ENCODE measurements at places on chromosomes 4 and X. TPM values are rescaled to one million over a fixed set of nuclear protein-coding genes. Genes with fewer than 3 reads are reported as not detected.

Gene MAGEA4
- not detected for total RNA-seq

Gene PNMA3
- total RNA-seq = 2.3 TPM

Gene CYLC1
- not detected for total RNA-seq

Gene GPR50
- not detected for total RNA-seq

Gene PARM1
- total RNA-seq = 27.2 TPM

Gene WDR44
- total RNA-seq = 12.6 TPM

Gene ODAM
- 0.14 TPM for total RNA-seq

Gene AFF2
- 27.4 TPM for total RNA-seq

Gene F11
- total RNA-seq = not detected

Gene ZMAT1
- 5.1 TPM for total RNA-seq

Gene TMEM271
- 0.05 TPM for total RNA-seq

Gene PHEX
- 0.66 TPM for total RNA-seq

DNA sequence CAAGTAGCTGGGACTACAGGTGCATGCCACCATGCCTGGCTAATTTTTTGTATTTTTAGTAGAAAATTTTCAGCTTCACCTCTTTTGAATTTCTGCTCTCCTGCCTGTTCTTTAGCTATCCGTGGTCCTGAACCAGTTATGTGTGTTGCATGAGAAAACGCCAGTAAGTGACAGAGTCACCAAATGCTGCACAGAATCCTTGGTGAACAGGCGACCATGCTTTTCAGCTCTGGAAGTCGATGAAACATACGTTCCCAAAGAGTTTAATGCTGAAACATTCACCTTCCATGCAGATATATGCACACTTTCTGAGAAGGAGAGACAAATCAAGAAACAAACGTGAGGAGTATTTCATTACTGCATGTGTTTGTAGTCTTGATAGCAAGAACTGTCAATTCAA lies 13.9 kb downstream of the ALB start:
- peak; percentile 4 for DNase-seq

GRCh38 chrX:46582966-46583365 lies 9.4 kb downstream of the CHST7 start:
- no peak for DNase-seq

DNA sequence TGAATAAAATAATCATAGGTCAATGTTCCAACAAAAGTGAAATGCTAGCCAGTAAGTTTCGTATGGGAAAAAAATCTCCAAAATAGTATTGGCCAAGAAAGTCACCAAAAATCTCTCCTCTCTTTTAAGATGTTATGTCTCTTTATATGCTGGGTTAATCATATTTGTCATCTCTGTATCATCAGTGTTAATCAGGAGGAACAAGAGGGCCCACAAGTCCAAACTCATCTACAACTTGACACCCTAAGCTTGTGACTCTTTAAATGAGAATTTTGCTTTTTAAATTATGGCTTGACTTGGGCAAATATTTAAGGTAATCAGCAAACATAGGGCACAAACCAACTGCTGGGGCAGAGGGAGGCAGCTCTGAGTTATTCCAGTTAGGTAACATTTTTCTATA lies 75.5 kb downstream of the AMMECR1 start:
- DNase-seq = no peak

GRCh38 chr4:177427192-177427591 lies 15.0 kb downstream of the AGA start:
- no peak for DNase-seq

DNA sequence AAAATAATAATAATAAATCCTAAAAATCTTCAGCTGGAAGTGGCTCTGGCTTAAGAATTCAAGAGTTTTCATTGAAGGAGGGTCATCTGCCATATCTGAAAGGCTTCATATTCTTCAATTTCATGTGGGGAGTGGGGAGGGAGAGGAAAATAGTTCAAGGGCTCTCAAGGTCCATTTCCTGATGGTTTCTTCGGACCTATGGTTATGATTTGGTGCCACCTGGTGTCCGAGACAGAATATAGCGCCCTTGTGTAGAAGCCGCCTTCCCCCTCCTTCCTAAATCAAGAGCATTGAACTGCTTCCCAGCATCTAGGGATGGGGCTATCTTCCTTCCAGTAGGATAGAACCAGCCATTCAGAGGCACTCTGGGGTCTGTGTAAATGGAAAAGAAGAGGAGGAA lies 34.3 kb downstream of the NLGN3 start:
- peak; percentile 60 for DNase-seq

DNA sequence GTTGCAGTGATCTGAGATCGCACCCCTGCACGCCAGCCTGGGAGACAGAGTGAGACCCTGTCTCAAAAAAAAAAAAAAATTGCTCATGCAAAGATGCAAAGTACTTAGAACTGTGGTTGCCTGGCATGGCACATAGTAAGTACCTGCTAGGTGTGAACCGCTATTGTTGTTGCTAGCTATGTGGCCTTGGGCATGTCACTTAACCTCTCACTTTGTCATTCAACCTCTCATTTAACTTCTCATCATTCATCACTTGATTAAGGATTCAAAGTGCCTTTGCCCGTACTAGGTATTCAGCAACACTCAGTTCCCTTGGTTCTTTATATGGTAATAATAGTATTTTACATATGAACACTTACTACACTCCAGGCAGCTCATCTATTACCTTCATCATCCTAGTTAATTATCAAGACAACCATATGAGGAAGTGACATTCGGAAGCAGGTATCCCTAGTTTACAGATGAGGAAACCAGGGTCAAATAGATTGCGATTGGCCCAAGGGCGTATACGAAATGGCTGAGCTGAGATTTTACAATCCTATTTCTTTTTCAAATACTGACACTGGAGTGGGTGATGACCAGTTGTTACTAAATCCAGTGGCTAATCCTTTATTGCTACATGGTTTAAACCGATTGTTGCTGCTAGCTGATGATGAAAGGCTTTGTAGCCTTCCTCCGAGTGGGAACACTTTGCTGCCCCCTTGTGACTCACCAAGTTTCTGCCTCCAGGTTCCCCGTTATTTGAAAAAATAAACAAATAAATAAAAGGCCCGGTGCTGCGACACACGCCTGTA lies 28.8 kb upstream of the SOWAHD start:
- DNase-seq = peak; percentile 78

DNA sequence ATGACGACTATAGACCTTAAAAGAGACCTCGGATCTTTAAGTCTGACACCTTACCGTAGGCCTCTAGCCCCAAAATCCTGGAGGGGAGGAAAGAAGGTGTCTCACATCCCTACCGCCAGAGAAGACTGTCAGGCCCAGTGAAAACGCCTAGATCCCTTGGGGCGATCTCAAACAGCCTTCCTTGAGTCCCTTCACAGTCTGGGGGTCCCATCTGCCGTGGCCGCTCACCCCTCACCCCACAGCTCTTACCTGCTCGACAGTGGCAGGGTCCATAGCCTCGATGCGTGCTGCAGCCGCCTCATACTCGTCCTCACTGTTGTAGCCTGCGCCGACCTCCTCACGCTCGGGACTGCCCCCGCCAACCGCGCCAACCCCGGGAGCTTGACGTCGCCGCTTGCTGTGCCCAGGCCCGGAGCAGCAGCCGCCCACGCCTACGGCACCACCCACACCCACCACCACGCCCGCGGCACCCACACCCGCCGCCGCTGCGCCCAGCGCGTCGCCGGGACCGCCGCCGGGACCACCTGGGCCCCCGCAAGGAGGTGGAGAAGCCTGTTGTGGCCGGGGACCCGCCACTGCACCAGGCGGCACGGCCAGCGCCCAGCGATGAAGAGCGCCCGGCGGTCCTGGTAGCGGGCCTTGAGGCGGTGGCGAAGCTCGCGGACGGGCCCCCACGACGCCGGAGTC lies 536 bp downstream of the OTUD5 start:
- DNase-seq = no peak

- no peak for DNase-seq
Observed at GRCh38 chr4:34182306-34182705, 2062.0 kb downstream of the ARAP2 start.

- DNase-seq = no peak
Observed at GRCh38 chrX:78527818-78528217, 131.3 kb downstream of the RTL3 start.

DNA sequence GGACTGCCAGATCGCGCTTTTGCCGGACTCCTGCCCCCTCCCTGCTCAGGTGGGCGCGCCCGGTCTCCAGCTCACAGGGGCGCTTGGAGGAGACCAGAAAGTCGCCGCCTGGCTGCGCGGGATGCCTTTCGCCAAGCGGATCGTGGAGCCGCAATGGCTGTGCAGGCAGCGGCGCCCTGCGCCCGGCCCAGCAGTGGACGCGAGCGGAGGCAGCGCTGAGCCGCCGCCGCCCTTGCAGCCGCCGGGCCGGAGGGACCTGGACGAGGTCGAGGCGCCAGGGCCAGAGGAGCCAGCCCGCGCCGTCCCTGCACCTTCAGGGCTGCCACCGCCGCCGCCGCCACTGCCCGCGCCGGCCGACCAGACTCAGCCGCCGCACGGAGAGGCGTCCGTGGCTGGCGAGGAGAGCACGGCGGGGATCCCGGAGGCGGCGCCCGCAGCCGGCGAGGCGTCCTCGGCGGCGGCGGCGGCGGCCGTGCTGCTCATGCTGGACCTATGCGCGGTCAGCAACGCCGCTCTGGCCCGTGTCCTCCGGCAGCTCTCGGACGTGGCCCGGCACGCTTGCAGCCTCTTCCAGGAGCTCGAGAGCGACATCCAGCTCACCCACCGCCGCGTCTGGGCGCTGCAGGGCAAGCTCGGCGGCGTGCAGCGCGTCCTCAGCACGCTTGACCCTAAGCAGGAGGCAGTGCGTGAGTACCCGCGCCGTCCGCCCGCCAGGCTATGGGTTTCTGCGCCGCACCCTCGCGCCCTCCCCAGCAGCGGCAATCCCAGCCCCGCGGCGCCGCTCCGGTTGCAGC lies 834 bp downstream of the NHS start:
- DNase-seq = no peak

- DNase-seq = no peak
Observed at GRCh38 chr4:184544788-184545409, 70.5 kb upstream of the IRF2 start.

GRCh38 chr4:1126506-1126905 lies 13.1 kb upstream of the RNF212 start:
- DNase-seq = no peak

DNA sequence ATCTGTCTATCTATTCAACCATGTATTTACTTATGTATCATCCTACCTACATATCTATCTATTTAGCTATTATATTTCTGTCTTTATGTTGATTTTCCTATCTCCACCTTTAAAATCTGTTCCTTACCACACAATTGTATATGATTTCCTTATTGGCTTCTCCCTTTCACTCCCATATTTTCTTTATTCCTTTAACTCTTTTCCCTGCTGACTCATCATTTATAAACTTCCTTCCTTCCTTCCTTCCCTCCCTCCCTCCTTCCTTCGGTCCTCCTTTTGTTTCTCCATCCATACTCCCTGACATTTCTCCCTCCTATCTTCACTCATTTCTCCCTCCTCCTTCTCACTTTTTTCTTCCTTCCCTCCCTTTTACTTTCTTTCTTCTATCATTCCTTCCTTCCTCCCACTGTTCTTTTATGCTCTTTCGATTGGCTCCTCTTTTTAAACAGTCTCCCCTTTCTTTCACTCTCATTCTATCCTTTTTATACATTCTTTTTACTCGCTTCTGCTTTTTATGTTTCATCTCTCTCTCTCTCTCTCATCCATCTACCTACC lies 100.3 kb downstream of the RBMX2 start:
- no peak for DNase-seq

DNA sequence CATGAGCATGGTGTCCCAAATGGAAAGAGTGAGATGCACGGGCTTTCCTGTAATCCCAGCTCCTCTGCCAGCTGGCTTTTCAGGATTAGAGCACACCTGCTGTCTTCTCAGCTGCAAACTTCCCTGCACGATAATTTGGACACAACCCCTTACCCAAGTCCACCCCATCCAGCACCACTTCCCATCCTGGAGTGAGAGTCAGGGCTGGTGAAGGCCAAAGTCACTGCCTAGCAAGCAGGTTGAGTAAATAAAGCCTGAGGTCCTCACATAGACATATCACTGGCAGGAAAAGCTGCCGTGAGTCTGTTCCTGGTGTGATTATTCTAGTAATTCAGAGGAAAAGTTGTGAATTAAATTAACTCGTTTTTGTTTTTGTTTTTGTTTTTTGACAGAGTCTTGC lies 113.9 kb upstream of the MBNL3 start:
- DNase-seq = no peak

GRCh38 chr4:181536811-181537434 lies 706.3 kb upstream of the TENM3 start:
- DNase-seq = no peak

GRCh38 chrX:139543920-139544319 lies 13.4 kb downstream of the F9 start:
- no peak for DNase-seq

DNA sequence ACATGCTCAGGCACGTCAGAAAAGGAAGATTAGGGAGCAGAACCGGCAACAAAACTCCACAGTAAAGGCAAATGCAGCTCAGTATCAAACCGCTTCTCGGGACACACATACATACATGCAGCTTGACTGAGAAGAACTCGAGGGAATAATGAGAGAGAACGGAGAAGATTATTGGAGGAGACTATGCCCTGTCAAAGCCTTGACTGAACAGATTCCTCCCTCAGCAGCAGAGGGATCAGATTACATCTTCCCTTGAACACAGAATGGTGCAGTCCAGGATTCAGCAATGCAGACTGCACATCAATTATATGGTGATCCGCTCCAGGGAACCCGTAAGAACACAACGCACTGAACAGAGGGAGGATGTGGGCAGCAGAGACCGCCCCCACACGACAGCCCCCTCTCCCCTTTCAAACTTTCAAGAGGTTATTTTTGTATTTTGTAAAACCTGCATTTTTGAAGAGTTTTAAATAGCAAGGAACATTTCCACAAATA lies 183.2 kb downstream of the FBXW7 start:
- peak; percentile 79 for DNase-seq

- DNase-seq = no peak
Observed at GRCh38 chrX:118795528-118796280, 27.9 kb upstream of the ZCCHC12 start.

- DNase-seq = no peak
Observed at GRCh38 chrX:104098151-104098808, 14.0 kb upstream of the ZCCHC18 start.

DNA sequence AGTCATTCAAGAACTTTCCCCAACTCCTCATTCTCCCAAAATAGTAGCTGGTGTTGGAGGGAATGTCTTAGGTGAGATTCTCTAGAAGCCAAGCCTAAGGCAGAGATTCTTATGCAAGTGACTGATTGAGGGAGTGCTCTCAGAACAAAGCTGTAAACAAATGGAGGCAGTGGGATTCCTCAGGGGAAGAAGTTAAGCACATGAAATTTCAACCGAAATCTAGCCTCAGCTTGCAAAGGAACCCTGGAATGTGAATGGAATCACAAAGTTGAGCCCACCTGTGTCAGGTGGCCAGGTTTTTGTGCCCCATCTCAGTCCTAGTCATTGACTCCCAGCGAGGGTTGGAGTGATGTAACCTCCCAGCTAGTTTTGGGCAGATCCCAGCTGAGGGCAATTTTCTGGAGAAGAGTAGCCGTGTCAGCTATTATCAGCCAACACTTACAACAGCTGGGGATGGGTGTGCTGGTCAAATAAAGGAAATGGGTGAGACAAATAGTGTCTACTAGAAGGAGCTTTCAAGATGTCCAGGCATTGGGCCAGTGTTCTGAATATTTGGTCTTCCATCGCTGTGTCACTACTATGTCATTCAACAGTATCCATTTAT lies 29.7 kb upstream of the FGF2 start:
- no peak for DNase-seq

- DNase-seq = no peak
Observed at GRCh38 chrX:100381619-100382018, 28.5 kb downstream of the PCDH19 start.

GRCh38 chrX:40845331-40845911 lies 110.1 kb upstream of the MED14 start:
- DNase-seq = no peak

- DNase-seq = no peak
Observed at GRCh38 chrX:24985120-24985519, 30.6 kb downstream of the ARX start.

Measured in thymus (tissue), 14 donors.